Prostate gland (tissue), 2 donors: ENCODE measurements at places on chromosomes 1 and 21. TPM values are rescaled to one million over a fixed set of nuclear protein-coding genes. Genes with fewer than 3 reads are reported as not detected.

ZNF697 gene
- total RNA-seq = 25.6 TPM

CBR1 gene
- total RNA-seq = 200 TPM

EXTL1 gene
- total RNA-seq = 3.2 TPM

LCE1F gene
- not detected for total RNA-seq
